ENCODE measurements at places on chromosomes 12 and 14.

GRCh38 chr12:88756917-88757316 lies 176.6 kb upstream of the KITLG start:
- no peak for DNase-seq

- no peak for DNase-seq
Observed at GRCh38 chr12:79073506-79073905, 208.9 kb downstream of the SYT1 start.

DNA sequence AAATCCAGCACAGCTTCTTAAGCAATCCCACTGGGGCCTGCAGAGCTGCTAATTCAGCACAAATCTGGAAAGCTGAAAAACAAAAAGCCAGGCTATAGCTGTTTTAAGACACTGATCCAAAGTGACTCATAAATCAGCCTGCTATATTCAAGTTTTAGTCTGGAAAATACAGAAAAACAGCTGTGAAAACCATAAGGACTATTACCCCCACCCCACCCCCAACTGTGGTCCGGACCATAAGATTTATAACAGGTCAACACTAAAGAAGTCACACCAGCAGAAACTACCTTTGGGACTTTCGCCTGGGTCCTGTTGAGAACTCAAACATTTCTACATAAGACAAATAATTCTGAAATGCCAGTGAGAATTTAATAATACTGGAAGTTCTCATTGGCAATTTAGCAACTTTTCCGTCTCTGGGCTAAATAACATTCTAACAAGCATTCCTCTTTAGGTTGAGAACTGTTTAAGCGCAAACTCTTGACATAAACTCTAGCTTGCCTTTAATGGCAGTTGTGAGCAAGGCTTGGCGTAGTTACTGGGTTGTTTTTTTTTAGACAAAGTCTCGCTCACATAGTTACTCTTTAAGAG lies 3.3 kb downstream of the LRIG3 start:
- no peak for DNase-seq

DNA sequence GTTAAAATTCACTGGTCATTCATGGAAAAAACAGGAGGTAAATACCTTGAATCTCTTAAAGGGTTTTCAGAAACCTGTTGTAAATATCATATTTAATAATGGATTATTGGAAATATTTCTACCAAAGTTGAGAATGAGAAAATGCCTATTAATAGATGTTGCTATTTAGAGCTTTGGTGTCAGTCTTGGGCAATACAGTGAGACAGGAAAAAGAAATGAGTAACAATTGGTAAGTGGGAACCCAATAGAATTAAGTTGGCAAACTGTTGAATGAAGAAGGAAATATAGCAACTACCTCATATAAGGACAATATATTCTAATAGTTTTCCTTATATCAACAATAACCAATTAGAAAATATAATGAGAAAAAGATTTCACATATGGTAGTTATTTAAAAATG lies 78.0 kb downstream of the ATF7IP start:
- DNase-seq = no peak

DNA sequence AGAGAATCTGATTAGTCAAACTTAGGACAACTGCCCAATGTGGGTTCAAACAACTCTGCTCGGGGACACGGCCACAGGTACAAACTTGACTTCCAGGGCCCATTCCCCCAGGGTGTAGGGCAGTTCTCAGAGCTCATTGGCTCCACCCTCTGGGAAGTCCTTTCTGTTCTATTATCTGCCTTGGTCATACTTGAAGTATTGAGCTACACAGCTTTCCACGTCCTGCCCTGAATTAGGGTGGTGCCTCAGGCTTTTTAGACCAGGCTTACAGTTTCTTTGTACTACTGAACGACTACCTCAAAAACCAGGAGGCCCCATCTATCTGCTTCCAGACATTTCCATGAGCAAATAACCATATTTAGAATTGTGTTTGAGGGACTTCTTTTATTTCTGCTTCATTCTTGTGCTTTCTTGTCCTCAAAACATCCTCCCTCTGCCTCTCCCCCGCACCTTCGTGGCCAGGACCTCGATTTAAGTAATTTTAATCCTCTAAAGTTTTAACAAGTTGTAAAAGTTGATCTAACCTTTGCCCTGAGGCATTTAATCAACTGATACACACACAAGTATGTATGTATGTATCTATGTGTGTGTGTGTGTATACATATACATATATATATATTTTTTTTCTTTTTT lies 281.7 kb upstream of the AMIGO2 start:
- no peak for DNase-seq

DNA sequence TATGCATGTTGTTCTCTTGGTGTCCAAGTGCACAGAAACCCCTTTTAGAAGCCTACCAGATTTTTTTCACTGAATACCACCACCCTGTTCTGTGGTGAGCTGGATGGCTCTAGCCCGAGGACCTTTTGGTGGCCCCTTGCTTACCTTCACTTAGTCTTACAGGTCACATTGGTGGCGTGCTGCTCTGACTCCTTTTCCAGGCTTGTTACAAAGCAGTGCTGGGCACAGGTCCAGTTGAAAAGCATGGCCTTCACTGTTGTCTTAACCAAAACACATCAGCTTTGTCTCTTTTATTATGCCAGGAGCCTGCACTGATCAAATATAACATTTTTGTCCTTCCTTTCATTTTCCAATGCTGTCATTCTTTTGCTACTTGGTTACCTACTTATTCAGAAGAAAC lies 43.6 kb upstream of the ARHGAP5 start:
- no peak for DNase-seq

DNA sequence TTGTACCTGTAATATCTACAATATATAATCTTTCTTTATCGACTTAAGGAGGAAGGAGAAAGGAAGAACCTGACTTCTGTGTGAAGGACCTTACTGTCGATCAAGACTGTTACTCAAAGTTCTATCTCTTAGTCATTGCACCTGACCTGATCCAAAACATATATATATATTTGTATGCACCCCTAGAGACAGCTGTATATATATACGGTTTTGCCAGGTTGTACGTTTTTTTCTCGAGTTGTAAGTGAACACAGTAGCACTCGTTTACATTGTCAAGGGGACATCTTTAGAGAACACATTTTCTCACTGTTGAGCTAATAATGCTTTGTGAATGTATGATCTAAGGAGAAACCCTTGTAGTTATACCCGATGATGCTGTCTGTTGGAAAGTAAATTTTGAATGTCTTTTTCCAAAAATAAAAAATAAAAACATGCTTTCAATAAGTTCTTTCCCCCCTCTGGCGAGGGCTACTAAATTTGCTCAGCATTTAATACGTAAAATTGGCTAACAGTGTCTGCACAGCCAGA lies 536 bp upstream of the SLC35E3 start:
- DNase-seq = no peak

GRCh38 chr14:92108345-92109254 lies 2.2 kb upstream of the ATXN3 start:
- DNase-seq = no peak

DNA sequence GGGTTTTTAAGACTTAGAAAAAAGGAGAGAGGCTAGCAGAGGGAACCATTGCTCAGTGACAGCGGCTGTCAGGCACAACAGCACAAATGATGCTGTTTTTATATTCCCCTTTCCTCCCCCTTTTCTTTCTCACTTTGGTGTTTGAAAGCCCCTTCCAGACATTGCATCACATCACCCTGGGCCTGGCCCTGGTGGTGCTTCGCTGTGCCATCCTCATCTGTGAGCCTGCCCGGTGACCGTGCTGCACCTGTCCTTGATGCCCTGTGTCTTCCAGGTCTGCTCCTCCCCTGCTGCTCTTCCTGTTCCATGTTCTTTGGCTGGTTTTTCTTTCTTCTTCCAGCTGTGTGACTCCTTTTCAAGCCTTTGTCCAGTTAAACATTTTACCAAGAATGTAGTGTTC lies 24.8 kb downstream of the KLC1 start:
- no peak for DNase-seq

DNA sequence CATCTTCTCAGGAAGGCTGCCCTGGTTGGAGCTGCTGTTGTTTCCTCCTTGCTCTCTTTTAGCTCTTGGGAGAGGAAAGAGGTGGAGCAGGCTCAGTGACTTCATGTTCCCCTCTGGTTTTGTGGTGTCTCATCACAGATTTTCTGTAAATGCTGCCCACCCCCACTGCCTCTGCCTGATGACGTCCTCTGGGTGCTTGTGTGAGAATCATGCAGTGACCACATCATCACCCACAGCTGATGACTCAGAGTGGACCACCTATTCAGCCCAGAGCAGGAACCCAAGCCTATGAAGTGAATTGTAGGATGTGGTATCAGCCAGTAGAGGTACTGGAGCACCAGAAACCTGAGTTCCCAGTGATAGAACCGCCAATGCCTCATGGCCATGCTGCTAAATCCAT lies at the start of gene GZMB:
GZMB (minus strand) TSS at position 33 of the 400 bp plus-strand sequence; CDS start at position 3, 30 bp downstream.
- no peak for DNase-seq

- DNase-seq = no peak
Observed at GRCh38 chr14:100109594-100109955, 44.4 kb downstream of the EVL start.
